ENCODE measurements at places on chromosomes 5 and 9. TPM values are rescaled to one million over a fixed set of nuclear protein-coding genes. Genes with fewer than 3 reads are reported as not detected.

The ZNF483 gene
- total RNA-seq: 2.9 TPM

The ANXA2R gene
- 2.1 TPM for total RNA-seq

The CDX1 gene
- total RNA-seq: not detected

The LIFR gene
- 54.9 TPM for total RNA-seq

The DMRTA1 gene
- 0.27 TPM for total RNA-seq

The PCDHGA5 gene
- total RNA-seq: 0.72 TPM

All from thoracic aorta endothelial cell (primary cell).